ENCODE measurements at places on chromosomes 5 and 9. TPM values are rescaled to one million over a fixed set of nuclear protein-coding genes. Genes with fewer than 3 reads are reported as not detected.

LTC4S gene
- total RNA-seq: 2.1 TPM

SPATA9 gene
- 0.46 TPM for total RNA-seq

PRDM9 gene
- not detected for total RNA-seq

GHR gene
- 6.0 TPM for total RNA-seq

MORN5 gene
- total RNA-seq: 7.8 TPM

NMUR2 gene
- total RNA-seq: not detected

EFNA5 gene
- total RNA-seq: 22.6 TPM

MCIDAS gene
- not detected for total RNA-seq

CCL28 gene
- 0.46 TPM for total RNA-seq

LIFR gene
- 107 TPM for total RNA-seq

PCDHGA8 gene
- 6.9 TPM for total RNA-seq

GNE gene
- 41.1 TPM for total RNA-seq

GPX8 gene
- total RNA-seq: 4.2 TPM

FBP1 gene
- 1.2 TPM for total RNA-seq

CCNJL gene
- total RNA-seq: 2.5 TPM

CDHR2 gene
- 0.69 TPM for total RNA-seq

MCCC2 gene
- 21.2 TPM for total RNA-seq
